ENCODE measurements at places on chromosomes 11 and 22. TPM values are rescaled to one million over a fixed set of nuclear protein-coding genes. Genes with fewer than 3 reads are reported as not detected.

DNA sequence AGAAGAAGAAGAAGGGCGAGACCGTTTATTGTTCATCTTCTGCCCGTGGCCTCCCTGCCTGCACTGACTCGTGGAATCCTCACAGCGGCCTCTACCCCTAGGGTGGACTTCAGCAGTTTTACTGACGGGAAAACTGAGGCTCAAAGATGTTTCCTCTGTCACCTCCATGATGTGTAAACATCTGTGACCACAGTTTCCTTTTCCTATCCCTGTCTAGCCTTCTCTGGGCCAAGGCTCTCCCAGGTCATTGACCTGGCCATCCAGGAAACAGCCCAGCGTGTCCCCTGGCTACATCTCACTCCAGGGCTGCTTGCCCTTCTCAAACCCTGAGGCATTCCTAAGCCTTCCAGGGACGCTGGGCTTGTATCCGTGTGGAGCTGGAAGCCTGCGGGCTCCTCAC lies 49.0 kb upstream of the GCAT start:
- H3K36me3 ChIP-seq = peaks cover 8% of the 10 kb centered on the region
- no peak for DNase-seq
- no peaks in the 10 kb centered on the region for H3K27me3 ChIP-seq
- no peaks in the 10 kb centered on the region for H3K4me1 ChIP-seq
- no peak overlapping the region for H3K4me3 ChIP-seq
- H3K27ac ChIP-seq = no peak overlapping the region

- H3K27ac ChIP-seq = no peak overlapping the region
These were observed 10.0 kb upstream of the TMA7B start for GRCh38 chr22:39949964-39950737.

DNA sequence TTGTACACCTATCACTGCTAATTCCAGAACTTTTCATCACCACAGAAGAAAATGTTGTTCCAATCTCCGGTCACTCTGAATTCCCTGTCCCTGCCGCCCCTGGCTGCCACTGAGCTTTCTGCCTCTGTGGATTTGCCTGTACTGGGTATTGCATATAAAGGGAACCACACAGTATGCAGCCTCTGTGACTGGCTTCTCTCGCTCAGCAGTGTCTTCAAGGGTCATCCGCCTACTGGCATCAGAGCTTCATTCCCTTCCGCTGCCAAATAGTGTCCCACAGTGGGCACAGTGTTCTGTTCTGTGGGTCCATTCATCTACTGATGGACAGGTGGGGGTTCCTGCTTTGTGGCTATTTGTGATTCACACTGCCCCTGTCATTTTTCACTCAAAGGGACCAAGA lies 5.3 kb downstream of the DHCR7 start:
- no peak overlapping the region for H3K4me3 ChIP-seq
- H3K4me1 ChIP-seq = no peaks in the 10 kb centered on the region
- H3K36me3 ChIP-seq = peaks cover 25% of the 10 kb centered on the region
- DNase-seq = no peak

The NXPE2 gene
- not detected for total RNA-seq

The NLRP10 gene
- not detected for total RNA-seq

DNA sequence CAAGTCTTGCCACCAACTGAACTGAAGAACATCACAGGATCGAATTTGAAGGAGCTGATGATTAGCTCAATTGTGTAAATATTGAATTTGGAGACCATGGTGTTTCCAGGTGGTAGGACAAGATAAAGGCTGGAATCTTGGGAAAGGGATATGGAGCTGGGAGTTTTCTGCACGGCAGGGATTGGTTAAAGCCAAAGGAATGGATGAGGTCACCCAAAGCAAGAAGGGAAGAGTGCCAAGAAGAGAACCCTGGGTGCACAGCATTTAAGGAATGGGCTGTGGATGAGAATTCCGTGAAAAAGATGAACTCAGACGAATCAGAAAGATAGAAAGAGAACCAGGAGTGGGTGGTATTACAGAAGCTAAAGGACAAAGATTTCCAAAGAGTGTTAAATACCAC lies 29.4 kb upstream of the RRAS2 start:
- H3K36me3 ChIP-seq = no peaks in the 10 kb centered on the region
- no peak overlapping the region for H3K27ac ChIP-seq
- DNase-seq = no peak
- no peaks in the 10 kb centered on the region for H3K27me3 ChIP-seq
- H3K4me1 ChIP-seq = peaks cover 3% of the 10 kb centered on the region

DNA sequence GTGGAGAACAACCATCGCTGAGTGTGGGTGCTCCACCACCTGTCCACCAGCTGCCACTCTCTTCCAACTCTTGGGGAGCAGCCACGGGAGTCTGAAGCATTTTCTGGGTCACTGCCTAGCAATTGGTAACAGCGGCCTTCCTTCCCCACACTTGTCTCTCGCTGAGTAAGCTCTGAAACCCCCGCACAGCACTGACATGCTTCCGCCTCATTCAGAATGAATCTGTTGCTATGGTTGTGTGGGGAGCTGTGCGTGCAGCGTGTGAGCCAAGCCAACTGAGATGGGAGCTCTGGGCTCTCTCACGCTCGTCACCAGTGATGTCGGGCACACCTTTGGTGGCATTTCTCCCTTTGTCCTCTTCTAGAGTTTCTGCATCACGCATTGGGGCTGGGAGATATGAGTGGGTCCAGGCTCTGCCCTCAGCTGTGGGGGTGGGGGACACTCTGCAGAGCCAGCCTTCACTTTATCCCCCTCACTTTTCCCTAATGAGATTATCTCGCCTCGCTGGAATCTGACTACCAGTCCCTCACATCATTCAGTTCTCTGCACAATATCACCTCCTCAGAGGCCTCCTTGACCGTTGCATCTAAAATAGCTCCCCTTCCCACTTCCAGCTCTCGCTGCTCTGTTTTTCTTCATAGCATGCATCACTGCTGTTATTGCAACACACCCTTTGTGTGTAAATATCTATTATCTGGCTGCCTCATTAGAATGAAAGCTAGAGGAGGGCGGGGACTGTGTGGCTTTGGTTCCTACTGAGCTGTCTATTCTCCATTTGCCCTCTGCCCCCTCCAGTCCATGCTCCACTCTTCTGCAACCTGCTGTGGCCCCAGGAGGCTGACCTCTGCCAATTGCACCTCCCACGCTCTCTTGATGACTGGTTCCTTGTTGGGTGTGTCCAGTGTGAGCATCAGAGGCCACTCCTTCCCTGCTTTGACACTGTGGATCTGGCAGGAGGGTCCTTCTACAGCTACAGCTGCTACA lies 569.9 kb upstream of the CADM1 start:
- no peak for DNase-seq
- no peaks in the 10 kb centered on the region for H3K27me3 ChIP-seq
- H3K27ac ChIP-seq = no peak overlapping the region
- no peaks in the 10 kb centered on the region for H3K36me3 ChIP-seq

The LIF gene
- total RNA-seq = 1.7 TPM

The MEI1 gene
- not detected for total RNA-seq

The TCN1 gene
- total RNA-seq = not detected

- H3K4me3 ChIP-seq = no peak overlapping the region
- H3K27ac ChIP-seq = no peak overlapping the region
- no peaks in the 10 kb centered on the region for H3K36me3 ChIP-seq
- H3K4me1 ChIP-seq = peaks cover 7% of the 10 kb centered on the region
- DNase-seq = no peak
- H3K27me3 ChIP-seq = peaks cover 5% of the 10 kb centered on the region
These were observed 46.5 kb downstream of the NFAM1 start for GRCh38 chr22:42385696-42386095.

GRCh38 chr22:50292643-50293440 lies 14.6 kb downstream of the PLXNB2 start:
- peaks cover 23% of the 10 kb centered on the region for H3K4me1 ChIP-seq
- no peak for DNase-seq
- no peaks in the 10 kb centered on the region for H3K27me3 ChIP-seq
- peak overlapping the region; percentile 50 for H3K27ac ChIP-seq
- peak overlapping the region; percentile 33 for H3K4me3 ChIP-seq

DNA sequence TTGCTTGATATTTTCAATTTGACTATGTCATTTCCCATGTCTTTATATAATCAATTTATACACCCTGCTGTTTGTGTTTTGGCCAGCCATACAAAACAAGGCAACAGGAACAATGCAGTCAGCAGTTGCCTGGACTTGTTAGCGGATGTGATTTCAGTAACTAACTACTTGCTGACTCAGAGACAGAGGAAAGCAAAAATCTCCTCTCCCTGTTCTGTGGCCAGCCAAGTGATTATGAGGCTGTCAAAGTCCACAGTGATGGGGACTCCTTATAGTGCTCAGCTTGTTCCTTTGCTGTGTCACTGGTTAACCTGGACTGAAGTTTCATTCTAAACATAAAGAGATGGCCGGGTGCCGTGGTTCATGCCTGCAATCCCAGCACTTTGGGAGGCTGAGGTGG lies 32.6 kb upstream of the APLP2 start:
- no peaks in the 10 kb centered on the region for H3K4me1 ChIP-seq
- no peaks in the 10 kb centered on the region for H3K36me3 ChIP-seq
- H3K27ac ChIP-seq = no peak overlapping the region
- no peak overlapping the region for H3K4me3 ChIP-seq

GRCh38 chr22:46900549-46900948 lies 138.1 kb downstream of the TBC1D22A start:
- no peak overlapping the region for H3K4me3 ChIP-seq
- no peak overlapping the region for H3K27ac ChIP-seq
- no peaks in the 10 kb centered on the region for H3K27me3 ChIP-seq
- DNase-seq = no peak
- H3K4me1 ChIP-seq = no peaks in the 10 kb centered on the region

The PNPLA3 gene
- 1.9 TPM for total RNA-seq

The MPZL2 gene
- total RNA-seq = not detected

DNA sequence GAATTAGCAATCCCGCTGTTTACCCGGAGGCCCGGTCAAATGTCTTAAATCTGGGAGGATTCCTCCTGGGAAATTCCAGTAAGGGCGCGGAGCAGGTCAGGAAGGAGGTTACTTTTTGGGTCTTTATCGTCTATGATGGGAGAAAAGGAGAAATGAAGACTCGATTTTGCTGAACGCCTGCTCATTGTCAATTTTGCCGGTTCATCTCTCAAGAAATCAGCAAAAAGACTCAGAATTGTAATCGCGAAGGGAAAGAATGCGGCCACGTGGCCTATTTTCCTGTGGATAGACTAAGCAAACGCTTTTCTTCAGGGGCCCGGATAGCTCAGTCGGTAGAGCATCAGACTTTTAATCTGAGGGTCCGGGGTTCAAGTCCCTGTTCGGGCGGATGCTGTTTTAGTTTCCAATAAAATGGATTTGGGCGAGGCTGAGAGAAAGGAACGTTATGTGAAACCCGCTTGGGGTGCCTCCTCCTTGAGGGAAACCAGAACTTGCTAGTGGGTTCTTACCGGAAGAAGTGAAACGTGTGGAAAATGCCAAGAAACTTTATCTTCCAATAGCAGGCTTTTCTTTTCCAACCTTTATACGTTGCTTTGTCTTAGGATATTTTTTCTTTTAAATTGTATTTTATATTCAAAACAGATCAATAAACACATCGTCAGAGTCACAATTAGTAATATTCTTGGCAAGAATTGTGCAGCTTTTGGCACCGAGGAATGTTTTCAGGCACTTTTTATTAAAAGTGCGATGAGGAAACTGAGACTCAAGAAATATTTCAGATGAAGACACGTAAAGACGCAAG lies 45.0 kb downstream of the OR4D9 start:
- peak overlapping the region; percentile 54 for H3K27ac ChIP-seq
- H3K27me3 ChIP-seq = no peaks in the 10 kb centered on the region
- H3K4me1 ChIP-seq = no peaks in the 10 kb centered on the region
- H3K4me3 ChIP-seq = peak overlapping the region; percentile 65
- DNase-seq = peak; percentile 91
